Breast epithelium (tissue), 4 donors: ENCODE measurements at places on chromosomes 11 and 22. TPM values are rescaled to one million over a fixed set of nuclear protein-coding genes. Genes with fewer than 3 reads are reported as not detected.

GRCh38 chr11:72238040-72238450 is 5.9 kb downstream of the PHOX2A start:
- no peak for DNase-seq

DNA sequence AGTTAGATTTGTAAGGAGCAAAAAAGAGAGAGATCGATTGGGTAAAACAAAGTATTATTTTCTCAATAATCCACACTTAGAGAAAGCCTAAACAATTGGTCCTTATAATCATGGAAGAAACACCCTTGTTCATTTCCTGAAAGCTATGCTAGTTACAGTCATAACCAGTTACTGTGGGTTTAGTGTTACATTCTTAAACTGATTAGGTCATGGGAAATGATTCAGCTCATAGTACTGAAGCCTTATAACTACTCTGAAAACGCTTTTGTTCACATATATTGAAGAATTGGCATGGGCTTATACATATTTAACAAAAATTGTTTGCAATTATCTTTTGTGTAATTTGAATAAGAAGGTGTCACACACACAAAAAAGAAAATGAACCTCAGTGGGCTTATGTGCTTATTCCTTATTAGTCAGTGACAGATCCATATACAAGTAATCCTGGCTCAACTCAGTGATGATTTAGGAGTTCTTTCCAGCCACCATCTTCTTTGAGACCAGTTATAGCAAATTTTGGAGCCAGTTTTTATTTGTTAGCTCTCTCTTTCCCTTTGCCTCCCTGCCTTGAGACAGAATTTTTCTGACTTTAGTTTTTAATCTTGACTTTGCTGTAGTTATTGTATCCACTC is 198.5 kb upstream of the CTSC start:
- DNase-seq: no peak

The NDUFA6 gene
- 61.1 TPM for total RNA-seq

DNA sequence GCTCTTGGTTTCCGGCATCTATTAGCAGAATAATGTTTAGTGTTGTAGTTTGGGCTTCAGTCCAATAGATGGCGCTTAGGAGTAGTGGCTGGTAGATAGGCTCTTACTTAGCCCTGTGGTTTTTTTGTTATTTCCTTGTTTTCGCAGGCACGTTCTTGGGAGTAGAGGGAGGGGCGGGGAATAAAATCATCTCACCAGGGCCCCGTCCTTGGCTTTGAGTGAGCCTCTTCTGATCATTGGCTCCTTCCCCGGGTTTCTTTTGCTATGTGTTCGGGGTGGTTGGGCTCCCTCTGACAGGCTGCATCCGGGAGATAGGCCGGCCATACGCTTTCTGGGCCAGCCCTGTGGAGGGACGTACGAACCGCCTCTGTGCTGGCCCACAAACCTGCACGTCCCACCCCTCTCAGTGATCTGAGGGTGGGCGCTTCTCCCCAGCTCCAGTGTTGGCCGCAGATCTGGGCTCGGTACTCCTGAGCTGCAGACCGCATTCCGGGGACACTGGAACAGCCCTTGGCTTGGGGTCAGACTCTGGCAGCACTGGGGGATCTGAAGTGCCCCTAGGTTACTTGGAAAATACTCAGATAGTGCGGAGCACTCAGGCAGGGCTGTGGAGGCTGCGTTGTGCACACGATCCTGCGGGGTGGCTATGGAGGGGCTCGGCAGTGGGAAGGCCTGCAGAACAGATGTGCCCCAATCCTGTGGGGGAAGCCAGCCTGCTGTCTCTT is 217.0 kb downstream of the DYNC2H1 start:
- no peak for DNase-seq

- DNase-seq: no peak
Observed at GRCh38 chr11:131629925-131630540, 259.6 kb downstream of the NTM start.

The MRGPRF gene
- 21.3 TPM for total RNA-seq

- DNase-seq: peak; percentile 54
Observed at GRCh38 chr11:62664405-62665074, 470 bp downstream of the C11orf98 start.

DNA sequence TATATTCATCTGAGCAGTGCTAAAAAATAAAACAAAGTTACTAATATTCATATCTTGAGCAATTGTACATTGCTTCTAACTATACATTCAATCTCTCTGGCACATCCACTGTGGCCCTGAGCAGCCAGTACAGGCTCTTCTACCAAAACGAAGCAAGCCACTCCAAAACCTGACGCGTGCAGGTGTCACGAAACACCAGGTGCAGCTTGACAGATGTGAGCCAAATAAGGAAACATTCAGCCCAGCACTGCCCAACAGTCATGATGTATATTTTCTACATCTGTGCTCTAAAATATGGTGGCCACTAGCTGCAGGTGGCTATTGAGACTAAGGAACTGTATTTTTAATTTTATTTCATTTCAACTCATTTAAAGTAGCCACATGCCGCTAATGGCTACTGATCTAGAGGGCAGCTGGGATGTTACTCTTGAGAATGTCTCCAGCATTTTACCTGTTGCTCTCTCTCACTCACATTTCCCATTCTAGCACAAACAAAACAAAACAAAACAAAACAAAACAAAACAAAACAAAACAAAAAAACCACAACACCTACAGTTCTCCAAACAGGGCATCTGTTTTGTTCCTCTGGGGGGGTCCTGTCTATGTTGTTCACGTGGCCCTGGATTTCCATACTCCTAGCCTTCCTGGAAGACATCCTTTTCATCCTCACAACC is 77.7 kb downstream of the LARGE1 start:
- no peak for DNase-seq

GRCh38 chr11:31657091-31657490 is 147.5 kb downstream of the ELP4 start:
- no peak for DNase-seq

DNA sequence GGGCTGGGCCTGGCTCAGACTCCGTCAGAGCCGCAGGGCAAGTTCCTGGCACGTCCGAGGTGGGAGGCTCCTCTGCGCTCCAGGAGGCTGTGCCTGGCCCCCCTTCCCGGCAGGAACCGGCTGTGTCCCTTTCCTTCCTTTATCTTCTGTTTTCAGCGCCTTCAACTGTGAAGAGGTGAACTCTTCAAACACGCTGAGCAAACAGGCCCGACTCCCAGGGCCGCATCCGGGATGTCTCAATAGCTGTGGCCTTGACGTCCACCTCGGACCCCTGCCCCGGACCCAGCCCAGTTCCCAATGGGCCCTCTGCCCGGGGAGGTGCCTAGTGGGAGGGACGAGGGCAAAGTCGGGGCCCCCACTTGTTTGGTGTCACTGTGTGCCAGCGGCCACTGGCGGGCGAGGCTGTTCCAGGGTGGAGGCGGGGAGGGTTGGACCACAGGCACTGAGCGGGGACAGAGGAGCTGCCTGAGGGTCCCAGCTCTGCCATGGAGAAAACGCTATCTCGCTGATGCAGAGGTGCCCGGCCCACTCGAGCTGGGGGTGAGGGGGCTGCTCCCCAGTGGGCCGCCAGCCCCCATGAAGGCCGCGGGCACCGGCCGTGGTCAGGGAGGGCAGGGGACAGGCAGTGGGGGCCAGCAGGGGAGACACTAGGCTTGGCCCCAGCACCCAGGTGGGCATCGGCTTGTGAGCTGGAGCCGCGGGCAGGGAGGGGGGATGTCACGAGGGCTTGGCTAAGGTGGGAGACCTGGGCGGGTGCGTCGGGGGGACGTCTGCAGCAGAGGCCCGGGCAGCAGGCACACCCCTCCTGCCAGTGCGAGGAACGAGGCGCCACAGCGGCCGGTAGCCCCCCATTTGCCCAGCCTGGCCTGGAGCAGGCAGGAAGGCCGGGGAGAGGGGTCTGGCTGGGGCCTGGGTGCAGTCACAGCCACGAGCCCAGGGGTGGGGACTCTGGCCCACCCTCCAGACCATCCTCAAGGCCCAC is 2.7 kb upstream of the MUC5B start:
- no peak for DNase-seq

DNA sequence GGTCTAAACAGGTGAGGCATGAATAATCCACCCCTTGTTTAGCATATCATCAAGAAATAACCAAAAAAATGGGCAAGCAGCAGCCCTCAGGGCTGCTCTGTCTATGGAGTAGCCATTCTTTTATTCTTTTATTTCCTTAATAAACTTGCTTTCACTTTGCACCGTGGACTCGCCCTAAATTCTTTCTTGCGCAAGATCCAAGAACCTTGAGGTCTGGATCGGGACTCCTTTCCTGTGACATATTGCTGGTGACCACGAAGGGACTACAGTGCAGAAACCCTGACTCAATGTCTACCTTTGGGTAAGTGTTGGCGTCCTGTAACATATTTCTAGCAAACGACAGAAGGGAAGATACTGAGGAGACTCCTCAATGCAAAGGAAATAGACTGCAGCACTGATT is 1099.2 kb downstream of the FAM181B start:
- no peak for DNase-seq

The SCGB1C1 gene
- total RNA-seq: not detected

GRCh38 chr11:13354335-13354734 is 76.7 kb downstream of the BMAL1 start:
- no peak for DNase-seq

The SLC17A6 gene
- total RNA-seq: not detected

GRCh38 chr11:15142838-15143237 is 28.1 kb downstream of the INSC start:
- DNase-seq: no peak

- DNase-seq: no peak
Observed at GRCh38 chr11:27699926-27700350, 317 bp downstream of the BDNF start.

GRCh38 chr11:74171997-74172396 is 908 bp downstream of the PPME1 start:
- no peak for DNase-seq

GRCh38 chr22:26210334-26210733 is 41.1 kb downstream of the SEZ6L start:
- DNase-seq: no peak

DNA sequence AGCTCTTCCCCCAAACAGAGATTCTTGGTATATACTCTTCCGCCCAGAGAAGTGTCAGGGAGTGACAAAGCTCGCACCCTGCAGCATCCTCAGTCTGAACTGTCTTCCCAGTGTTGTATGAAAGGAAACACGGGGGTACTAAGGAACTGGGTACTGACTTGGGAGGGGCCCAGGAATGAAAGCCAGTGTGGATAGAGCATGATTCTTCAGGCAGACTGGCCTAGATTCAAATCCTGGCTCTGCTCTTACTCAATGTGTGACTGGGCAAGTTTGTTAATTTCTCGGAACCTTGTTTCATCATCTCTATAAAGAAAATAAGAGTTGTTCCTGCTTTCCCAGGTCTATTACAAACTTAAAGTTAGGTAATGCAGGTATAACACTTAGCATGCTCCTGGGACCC is 266.0 kb upstream of the NARS2 start:
- DNase-seq: no peak

DNA sequence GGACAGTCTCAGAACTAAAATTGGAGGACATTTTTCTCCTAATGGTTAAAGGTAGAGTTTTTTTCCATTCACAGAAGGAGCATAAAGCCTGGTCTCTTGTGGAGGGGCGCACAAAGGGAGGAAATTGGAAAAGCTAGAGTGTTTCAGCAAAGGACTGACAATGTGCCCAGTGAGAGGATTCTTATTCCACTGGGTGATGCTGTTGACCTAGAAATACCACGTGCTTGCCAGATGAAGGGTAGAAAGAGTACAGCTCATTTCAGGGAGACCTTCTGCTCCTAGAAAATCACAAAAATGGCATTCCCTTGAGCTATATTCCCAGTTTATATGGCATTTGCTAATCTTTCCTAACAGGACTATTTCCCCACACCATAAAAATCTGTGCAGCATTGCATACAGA is 21.1 kb downstream of the MS4A6E start:
- no peak for DNase-seq

- DNase-seq: peak; percentile 12
Observed at GRCh38 chr11:116698080-116698479, 74.7 kb downstream of the BUD13 start.

- no peak for DNase-seq
Observed at GRCh38 chr11:3060436-3061025, 3.3 kb upstream of the CARS1 start.

DNA sequence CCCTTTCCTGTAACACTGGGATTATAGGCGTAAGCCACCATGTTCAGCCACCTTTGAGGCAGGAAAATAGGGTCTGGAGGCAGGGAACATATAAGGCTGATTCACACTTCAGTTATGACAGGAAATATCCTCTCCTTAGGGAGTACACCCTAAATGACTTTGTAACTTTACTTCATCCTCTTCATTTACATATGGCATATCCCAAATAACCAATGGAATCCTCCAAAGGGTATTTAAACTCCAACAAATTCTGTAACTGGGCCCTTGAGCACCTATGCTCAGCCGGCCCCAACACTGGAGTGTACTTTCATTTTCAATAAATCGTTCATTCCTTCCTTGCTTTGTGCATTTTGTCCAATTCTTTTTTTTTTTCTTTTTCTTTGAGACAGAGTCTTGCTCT is 1.6 kb upstream of the KAT5 start:
- DNase-seq: no peak

DNA sequence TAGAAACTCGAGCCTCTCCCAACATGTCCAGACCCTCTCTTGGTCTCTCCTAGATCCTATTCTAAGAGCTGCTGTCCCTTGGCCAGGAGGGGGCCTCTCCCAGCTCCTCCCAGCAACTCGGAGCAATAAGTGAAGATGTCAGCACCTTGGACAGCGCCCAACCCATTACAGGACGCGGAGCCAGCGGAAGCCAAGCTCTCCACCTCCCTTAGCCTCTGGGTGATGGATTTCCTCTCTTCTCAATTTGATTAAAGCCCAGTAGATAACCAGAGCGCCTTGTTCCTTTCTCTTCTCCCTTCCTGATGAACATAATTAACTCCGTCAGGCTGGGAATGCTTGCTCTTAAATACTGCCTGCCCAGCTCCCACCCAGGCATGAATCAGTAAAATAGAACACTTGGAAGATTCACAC is 26.2 kb upstream of the TPBGL start:
- peak; percentile 71 for DNase-seq

The LINC01488 gene
- total RNA-seq: not detected

The DRICH1 gene
- total RNA-seq: not detected

The IL10RA gene
- 9.8 TPM for total RNA-seq

The PIWIL4 gene
- total RNA-seq: 4.8 TPM

- DNase-seq: no peak
Observed at GRCh38 chr11:96213500-96213899, 129.5 kb downstream of the MAML2 start.

DNA sequence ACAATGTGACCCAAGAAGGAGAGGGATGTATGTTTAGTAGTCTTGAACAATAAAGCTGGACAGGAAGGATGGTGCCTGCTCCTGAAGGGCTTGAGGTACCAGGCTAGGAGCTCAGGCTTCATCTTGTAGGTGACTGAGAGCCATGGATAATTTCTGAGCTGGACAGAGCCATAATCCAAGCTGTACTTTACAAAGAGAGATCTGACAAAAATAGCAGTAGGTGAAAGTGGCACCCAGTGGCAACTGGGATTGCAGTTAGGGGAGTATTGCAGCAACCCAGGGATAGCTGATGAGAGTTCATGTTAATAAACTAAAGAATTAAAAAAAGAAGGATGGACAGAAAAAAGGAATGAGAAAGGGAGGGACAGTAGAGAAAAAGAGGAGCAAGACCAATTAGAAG is 7.4 kb downstream of the XRRA1 start:
- no peak for DNase-seq

DNA sequence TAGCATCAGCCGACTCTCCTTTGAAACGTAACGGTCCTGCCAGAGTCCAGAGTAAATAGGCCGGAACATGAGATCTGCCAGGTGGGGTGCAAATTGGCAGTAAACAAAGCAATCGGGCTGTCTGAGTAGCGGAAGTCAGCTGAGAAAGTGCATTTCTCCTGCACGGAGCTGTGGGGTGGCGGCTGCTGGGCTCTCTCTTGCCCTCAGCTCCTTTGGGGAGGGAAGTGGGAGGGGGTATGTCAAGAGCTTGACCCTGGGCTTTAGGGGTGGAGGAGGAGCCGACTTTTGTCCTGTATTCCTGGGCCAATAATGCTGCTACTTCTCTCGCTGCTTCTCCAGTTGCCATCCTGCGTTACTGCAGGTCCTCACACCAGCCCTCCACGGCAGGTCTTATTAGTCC is 11.6 kb downstream of the GRIK4 start:
- DNase-seq: no peak
